ENCODE measurements at places on chromosomes 16 and 17.

DNA sequence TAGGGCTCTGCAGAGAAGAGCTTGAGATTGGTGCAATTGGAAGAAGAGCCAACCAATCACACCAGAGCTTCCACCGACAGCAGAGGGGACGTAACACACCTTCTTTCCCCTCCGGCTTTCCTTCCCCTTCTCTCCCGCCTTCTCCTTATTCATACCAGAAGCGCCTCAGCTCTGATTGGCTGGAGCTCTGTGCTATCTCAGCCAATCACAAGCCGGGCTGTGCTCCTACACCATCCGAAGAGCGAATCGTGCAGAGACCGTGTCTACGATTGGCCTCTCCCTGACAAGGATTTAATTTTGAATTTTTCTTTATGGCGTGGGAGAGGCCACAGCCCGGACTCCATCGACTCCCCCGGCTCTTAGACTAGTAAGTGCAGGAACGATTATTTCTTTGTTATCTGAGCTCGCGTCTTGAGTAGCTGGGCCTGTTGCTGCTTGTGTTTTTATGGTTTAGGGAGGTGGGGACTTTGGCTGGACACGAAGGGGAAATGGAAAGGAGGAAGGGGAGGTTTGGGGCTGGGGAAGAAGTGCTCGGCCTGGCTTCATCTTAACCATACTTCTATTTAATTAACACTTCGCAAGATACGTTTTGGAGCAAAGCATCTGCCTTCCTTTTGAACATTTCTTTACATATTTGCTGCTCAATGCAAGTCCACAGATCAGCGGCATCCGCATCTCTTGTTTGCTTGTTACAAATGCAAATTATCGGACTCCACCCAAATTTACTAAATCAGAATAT lies at the start of gene PRR11:
Gene PRR11 (plus strand): TSS at position 308 of the 739 bp plus-strand sequence. CDS start 14,007 bp downstream, outside the sequence.
- peak; percentile 62 for DNase-seq

DNA sequence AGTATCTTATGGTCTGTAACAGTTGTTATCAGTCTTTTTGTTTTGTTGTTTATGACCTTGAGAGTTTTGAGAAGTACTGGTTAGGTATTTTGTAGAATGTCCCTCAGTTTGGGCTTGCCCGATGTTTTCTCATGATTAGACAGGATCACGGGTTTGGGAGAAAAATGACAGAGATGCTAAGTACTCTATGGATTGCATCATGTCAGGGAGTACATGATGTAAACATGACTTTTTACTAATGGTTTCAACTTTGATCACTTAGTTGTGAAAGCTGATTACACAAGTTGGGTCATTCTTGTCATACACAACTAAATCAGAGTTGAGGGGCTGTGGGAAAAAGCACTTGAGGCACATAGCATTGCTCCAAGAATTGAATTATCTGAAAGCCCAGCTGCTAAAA lies 94.7 kb upstream of the SIAH1 start:
- DNase-seq = no peak

DNA sequence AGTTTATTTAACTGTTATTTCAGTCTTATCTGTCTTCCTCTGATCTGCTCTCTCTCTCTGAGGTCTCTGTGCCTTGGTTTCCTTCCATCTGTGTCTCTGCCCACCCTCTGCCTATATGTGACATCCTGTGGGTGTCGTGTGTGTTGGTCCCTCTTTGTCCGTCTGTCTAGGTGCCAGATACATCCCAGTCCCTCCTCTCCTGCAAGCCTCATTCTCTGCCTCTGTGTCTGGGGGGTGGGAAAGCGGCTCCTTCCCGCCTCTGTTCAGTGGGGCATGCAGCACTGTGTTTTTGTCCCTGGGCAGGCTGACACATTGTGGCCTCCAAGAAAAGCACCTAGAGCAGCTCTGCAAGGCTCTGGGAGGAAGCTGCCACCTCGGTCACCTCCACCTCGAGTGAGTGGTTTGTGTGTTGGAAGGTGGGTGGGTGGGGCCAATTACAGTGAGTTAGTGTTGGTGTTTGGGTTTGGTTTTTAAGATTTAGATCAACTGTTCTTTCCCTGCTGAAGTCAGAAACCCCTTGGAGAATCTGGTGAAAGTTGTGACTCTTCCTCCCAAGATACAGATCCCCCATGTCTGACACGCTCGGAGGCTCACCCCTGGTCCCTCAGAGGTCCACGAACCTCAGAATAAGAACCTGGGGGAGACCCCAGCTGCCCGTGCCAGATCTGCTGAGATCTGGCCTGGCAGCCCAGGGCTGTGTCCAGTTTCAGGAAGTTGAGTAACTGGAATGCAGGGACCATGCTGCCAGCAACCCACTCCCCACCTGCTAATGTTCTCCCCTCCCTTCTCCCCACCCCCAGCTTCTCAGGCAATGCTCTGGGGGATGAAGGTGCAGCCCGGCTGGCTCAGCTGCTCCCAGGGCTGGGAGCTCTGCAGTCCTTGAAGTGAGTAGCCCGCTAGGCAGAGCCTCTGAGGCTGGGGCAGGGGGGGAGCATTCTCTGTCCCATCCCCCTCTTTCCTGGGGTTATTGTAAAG lies 50.9 kb upstream of the CPNE2 start:
- DNase-seq = peak; percentile 65

DNA sequence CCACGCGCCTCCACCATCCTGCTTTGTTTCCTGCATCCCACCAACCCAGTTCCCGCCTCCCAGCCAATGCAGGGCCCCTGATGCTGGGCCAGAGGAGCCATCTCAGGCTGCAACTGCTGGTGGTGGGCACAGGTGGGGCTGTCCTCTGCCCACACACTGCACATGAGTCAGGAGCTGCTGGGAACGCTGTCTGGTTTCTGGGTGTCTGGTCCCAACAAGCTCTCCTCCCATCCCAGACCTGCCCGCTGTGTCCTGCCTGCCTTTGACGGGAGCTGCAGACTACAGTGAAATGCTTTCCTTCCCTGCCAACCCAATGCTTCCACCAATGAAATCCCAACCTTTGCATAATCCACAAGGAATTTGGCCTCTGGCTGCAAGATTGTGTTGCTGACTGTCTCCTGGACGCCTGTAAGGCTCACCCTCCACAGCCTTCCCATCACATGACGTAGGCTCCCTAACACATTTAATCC lies 98.9 kb downstream of the N4BP1 start:
- DNase-seq = no peak
